Sigmoid colon (tissue), 7 donors: ENCODE measurements at places on chromosomes 1 and 21. TPM values are rescaled to one million over a fixed set of nuclear protein-coding genes. Genes with fewer than 3 reads are reported as not detected.

DNA sequence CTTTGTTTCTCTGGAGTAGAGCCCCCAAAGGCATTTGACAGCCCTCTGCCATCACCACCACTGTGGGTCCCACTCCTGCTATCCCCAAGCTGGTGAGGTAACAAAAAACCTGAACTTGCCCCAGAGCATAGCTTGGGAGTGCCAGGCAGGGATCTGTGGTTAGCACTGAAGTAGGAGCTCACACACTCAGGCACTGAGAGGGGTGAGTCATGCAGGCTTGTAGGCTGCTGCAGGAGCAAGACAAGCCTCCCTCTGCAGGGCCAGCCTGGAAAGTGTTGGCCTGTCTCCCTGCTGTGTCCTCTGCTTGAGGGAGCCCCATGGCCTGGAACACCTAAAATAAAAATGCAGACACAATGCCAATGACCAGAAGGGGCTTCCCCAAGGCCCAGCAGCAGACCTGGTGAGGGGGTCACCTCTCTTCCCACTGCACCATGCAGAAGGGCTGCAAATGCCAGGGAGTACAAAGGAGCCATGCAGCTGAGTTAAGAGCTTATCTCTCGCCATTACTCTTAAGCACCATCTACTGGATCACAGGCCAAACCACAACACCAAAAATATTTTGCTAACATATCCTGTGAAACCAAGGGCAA lies 108.9 kb upstream of the POGK start:
- H3K27me3 ChIP-seq, result no peaks in the 10 kb centered on the region
- H3K27ac ChIP-seq, result no peak overlapping the region
- no peaks in the 10 kb centered on the region for H3K4me1 ChIP-seq
- no peaks in the 10 kb centered on the region for H3K36me3 ChIP-seq
- no peak overlapping the region for H3K4me3 ChIP-seq

DNA sequence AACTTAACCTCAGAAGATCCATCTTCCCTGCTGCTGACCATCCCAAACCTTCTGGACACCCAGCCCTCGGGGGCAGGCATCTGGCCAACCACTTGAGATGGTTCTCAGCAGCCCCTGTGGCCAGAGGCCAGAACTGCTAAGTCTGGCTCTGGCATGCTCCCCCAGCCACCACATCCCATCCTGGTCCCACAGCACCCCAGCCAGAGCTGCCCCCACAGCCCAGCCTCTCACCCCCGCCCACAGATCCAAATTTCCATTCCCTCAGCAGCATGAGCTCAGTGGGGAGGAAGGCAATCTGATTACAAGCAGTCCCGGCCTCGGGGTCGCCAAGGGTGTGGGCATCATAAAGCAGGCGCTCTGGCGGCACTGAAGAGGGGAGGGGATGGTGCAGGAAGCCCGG lies 45.6 kb downstream of the GLIS1 start:
- H3K4me3 ChIP-seq, result no peak overlapping the region
- no peaks in the 10 kb centered on the region for H3K4me1 ChIP-seq
- H3K36me3 ChIP-seq, result no peaks in the 10 kb centered on the region
- peaks cover 9% of the 10 kb centered on the region for H3K27me3 ChIP-seq
- no peak overlapping the region for H3K27ac ChIP-seq

- H3K4me3 ChIP-seq, result no peak overlapping the region
- H3K4me1 ChIP-seq, result no peaks in the 10 kb centered on the region
- DNase-seq, result no peak
- H3K27ac ChIP-seq, result no peak overlapping the region
- H3K27me3 ChIP-seq, result no peaks in the 10 kb centered on the region
Measured at GRCh38 chr1:36807262-36807661, 227.1 kb downstream of the GRIK3 start.

GRCh38 chr1:197933647-197934046 lies 16.5 kb downstream of the LHX9 start:
- H3K36me3 ChIP-seq, result no peaks in the 10 kb centered on the region
- DNase-seq, result no peak
- H3K27me3 ChIP-seq, result peaks cover 26% of the 10 kb centered on the region

- no peaks in the 10 kb centered on the region for H3K27me3 ChIP-seq
- no peak overlapping the region for H3K27ac ChIP-seq
- H3K4me3 ChIP-seq, result no peak overlapping the region
- no peak for DNase-seq
Measured at GRCh38 chr1:245095903-245096302, 58.9 kb upstream of the KIF26B start.

- no peak overlapping the region for H3K4me3 ChIP-seq
- no peak for DNase-seq
- peaks cover 31% of the 10 kb centered on the region for H3K27me3 ChIP-seq
- H3K27ac ChIP-seq, result no peak overlapping the region
- H3K4me1 ChIP-seq, result no peaks in the 10 kb centered on the region
- H3K36me3 ChIP-seq, result no peaks in the 10 kb centered on the region
Measured at GRCh38 chr1:111270771-111271463, 19.7 kb upstream of the CHIA start.

- no peaks in the 10 kb centered on the region for H3K27me3 ChIP-seq
- peak; percentile 99 for DNase-seq
- peak within 1 kb of the TSS; percentile 95 for H3K27ac ChIP-seq
- H3K36me3 ChIP-seq, result peaks cover 21% of the 10 kb centered on the region
- peaks cover 21% of the 10 kb centered on the region for H3K4me1 ChIP-seq
- peak within 1 kb of the TSS; percentile 83 for H3K4me3 ChIP-seq
Measured at GRCh38 chr1:26921540-26922430, at the start of gene NUDC. NUDC (plus strand) TSS chr1:26921743; CDS start chr1:26921849, 106 bp downstream.

DNA sequence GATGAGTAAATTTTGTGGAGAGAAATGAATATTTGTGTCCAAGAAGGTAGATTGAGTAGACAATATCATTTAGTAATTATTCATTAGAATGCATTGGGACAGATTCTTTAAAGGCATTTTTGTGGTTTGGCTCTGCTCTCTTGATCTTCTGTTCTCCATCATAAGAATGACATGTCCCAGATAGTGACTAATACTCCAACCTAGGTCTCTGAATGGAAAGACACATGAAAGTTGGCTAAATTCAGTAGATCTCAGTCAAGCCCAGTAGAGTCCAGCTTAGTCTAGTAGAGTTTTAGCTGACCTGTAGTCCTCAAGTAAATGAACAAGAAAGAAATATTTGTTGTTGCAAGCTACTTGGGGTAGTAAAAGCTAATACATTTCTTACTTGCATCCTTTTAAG lies 61.8 kb upstream of the DNAH14 start:
- H3K27me3 ChIP-seq, result no peaks in the 10 kb centered on the region
- no peak overlapping the region for H3K27ac ChIP-seq

- no peak overlapping the region for H3K4me3 ChIP-seq
- no peaks in the 10 kb centered on the region for H3K36me3 ChIP-seq
- H3K27me3 ChIP-seq, result no peaks in the 10 kb centered on the region
- no peak for DNase-seq
- H3K27ac ChIP-seq, result peak overlapping the region; percentile 86
Measured at GRCh38 chr1:164635059-164635802, 76.2 kb downstream of the PBX1 start.

DNA sequence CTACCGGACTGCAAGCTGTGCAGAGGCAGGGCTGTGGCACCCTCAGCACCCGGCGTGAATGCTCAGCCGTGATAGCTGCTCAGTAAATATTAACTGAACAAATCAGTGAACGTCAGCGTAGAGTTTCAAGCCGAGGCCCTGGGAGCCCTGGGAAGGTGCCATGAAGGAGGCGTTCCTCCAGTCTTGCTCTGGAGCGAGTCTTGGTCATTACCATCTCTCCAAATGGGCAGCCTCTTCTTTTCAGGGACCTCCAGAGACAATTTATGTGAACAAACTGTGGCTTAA lies 449.2 kb downstream of the CAMTA1 start:
- H3K27ac ChIP-seq, result no peak overlapping the region
- H3K4me1 ChIP-seq, result no peaks in the 10 kb centered on the region
- H3K36me3 ChIP-seq, result no peaks in the 10 kb centered on the region
- DNase-seq, result no peak

DNA sequence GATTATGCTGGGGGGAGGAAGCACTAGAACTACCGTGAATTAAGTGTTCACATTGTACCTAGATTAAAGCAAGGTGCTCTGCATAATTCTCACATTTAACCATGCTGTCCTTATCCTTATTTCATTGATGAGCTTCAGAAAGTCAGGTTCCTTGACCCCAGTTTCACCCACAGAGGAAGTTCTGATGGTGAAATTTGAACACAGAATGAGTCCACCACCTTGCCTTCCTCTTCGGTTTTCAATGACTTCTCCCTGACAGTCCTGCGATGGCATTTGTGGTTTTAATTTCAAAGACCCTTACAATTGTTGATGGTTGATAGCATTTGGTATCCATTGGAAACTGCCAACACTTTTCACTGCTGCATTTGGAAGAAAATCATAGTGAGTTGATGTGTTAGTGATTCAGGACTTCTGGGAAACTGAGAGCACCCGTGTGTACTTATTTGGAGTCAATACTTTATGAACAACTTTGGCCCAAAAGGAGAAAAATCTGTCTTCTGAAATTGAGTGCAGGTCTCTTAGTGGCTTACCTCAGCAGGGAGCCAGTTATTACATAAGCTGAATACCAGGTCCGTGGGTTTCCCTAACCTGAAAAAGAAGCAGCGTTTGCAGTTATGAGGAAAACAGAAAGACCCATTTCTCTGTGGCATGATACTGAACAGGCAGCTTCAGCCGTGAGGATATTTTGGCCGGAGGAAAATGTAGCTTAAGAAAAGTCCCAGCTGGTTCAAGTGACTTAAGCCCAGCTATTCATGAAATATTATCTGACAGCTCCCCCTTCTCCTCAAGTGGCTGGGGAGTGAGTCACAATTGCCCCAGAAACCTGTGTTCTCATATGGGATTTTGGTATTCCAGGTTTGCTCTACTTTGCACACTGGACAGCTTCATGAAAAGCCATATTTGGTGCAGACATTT lies 47.5 kb downstream of the ROR1 start:
- H3K27ac ChIP-seq, result peak overlapping the region; percentile 65
- no peak overlapping the region for H3K4me3 ChIP-seq
- H3K36me3 ChIP-seq, result no peaks in the 10 kb centered on the region
- no peak for DNase-seq
- H3K27me3 ChIP-seq, result no peaks in the 10 kb centered on the region
- H3K4me1 ChIP-seq, result peaks cover 47% of the 10 kb centered on the region

GRCh38 chr1:39735731-39736130 lies 3.0 kb upstream of the PPIE start:
- H3K4me3 ChIP-seq, result no peak overlapping the region
- no peak overlapping the region for H3K27ac ChIP-seq
- peaks cover 28% of the 10 kb centered on the region for H3K4me1 ChIP-seq
- no peaks in the 10 kb centered on the region for H3K36me3 ChIP-seq

DNA sequence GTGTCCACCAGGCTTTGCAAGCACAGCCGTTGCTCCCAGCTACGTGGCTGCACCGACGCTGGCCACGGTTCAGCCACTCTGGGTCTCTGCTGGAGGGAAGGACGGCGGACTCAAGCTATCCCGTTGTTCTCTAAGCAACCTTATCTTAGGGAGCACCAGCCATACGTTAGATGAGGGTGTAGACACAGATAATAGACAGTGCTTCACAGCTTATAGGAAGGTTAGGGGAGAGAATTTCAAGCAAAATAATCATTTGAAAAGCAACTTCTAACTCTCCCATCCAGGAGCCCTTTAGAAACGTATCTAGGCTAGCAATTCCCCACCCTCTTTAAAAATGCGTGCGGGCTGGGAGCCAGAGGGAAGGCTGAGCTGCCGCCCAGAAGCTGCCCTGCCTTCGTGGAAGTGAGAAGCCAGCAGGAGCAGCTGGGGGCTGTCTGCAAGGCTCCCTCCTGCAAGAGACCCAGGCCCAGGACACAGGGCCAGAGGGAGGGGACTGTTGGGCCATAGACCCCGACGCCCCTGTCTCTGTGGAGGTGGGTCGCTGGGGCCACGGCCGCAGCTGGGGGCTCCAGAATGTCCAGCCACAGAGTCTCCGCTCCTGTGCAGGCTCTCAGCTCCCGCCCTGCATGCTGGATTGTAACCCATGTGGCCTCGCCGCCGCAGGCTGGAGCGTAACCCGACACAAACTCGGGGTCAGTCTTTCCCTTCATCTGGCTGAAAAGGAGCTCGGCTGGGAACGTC lies 31.2 kb upstream of the COL6A2 start:
- no peaks in the 10 kb centered on the region for H3K27me3 ChIP-seq
- H3K4me3 ChIP-seq, result no peak overlapping the region
- H3K36me3 ChIP-seq, result no peaks in the 10 kb centered on the region

GRCh38 chr1:169529068-169529642 lies 43.4 kb upstream of the SLC19A2 start:
- no peaks in the 10 kb centered on the region for H3K4me1 ChIP-seq
- no peak overlapping the region for H3K27ac ChIP-seq
- H3K4me3 ChIP-seq, result no peak overlapping the region

DNA sequence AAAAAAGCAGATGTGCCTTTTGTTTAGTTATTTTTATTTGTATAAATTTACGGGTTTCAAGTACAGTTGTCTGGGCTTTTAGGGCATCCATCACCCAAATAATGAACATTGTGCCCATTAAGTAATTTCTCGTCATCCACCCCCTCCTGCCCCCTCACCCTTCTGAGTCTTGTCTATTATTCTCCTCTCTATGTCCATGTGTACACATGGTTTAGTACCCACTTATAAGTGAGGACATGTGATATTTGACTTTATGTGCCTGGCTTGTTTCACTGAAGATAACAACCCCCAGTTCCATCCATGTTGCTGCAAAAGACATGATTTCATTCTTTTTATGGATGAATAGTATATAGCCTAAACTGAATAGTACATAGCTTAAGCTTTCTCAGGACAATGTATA lies 189.2 kb downstream of the ZP4 start:
- H3K27ac ChIP-seq, result no peak overlapping the region
- no peaks in the 10 kb centered on the region for H3K27me3 ChIP-seq
- peaks cover 15% of the 10 kb centered on the region for H3K4me1 ChIP-seq
- H3K36me3 ChIP-seq, result no peaks in the 10 kb centered on the region

GRCh38 chr1:58437623-58438022 lies 108.9 kb downstream of the OMA1 start:
- no peak overlapping the region for H3K27ac ChIP-seq
- no peak overlapping the region for H3K4me3 ChIP-seq
- DNase-seq, result no peak
- no peaks in the 10 kb centered on the region for H3K36me3 ChIP-seq
- peaks cover 11% of the 10 kb centered on the region for H3K4me1 ChIP-seq

GRCh38 chr1:36937371-36937770 lies 96.9 kb downstream of the GRIK3 start:
- H3K27ac ChIP-seq, result no peak overlapping the region
- H3K4me3 ChIP-seq, result no peak overlapping the region
- no peaks in the 10 kb centered on the region for H3K4me1 ChIP-seq
- no peak for DNase-seq
- no peaks in the 10 kb centered on the region for H3K36me3 ChIP-seq
- H3K27me3 ChIP-seq, result peaks cover 53% of the 10 kb centered on the region

ZBED6 gene
- polyA plus RNA-seq, result 1.6 TPM

SLC35D1 gene
- polyA plus RNA-seq, result 4.8 TPM

YBX1 gene
- polyA plus RNA-seq, result 897 TPM

DYNLT5 gene
- polyA plus RNA-seq, result 0.34 TPM

L1TD1 gene
- 1.8 TPM for polyA plus RNA-seq

ERICH3 gene
- not detected for polyA plus RNA-seq

RIPPLY3 gene
- polyA plus RNA-seq, result 0.12 TPM

SLFNL1 gene
- polyA plus RNA-seq, result 0.32 TPM

RAB25 gene
- 187 TPM for polyA plus RNA-seq

NEK2 gene
- 1.8 TPM for polyA plus RNA-seq

NECTIN4 gene
- polyA plus RNA-seq, result not detected
